ENCODE measurements at places on chromosomes 4 and X.

DNA sequence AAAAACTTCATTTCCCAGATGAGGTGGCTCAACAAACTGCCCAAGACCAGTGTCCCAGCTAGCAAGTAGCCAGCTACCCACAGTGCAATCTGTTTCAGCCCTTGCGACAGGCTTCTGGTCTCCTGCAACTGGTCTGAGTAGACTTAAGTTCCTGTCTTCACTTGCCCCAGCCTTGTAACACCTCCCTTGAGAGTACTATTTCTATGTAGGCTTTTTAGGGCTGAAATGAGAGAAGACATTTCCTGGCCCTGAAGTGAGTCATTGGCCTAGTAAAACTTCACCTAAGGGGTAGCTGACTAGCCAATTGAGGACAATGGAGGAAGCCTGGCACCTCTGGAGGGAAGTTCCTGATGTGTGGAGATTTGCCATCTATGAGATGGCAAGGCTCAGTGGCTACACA, 80.1 kb upstream of the STIM2 start:
- peaks cover 5% of the 10 kb centered on the region for H3K4me1 ChIP-seq
- no peak overlapping the region for H3K27ac ChIP-seq
- no peak overlapping the region for H3K4me3 ChIP-seq
- peaks cover 2% of the 10 kb centered on the region for H3K36me3 ChIP-seq

DNA sequence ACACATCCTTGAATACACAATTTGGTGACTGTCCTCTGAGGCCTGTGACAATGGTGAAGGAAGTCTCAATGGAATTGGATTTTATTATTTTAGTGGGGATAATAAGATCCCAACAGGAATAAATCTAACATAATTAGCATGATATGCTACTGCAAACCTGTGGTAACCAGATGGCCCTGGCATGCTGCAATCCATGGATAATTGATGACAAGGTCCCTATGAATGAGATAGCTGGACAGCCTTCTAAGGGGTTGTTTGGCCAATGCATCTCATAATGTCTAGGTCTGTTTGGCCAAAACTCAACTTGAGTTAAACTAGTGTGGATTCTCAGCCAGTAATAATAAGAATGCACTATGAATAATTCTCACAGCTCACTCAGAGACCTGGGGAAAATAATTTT, 145.3 kb upstream of the GALNTL6 start:
- DNase-seq, result no peak
- H3K36me3 ChIP-seq, result no peaks in the 10 kb centered on the region
- no peaks in the 10 kb centered on the region for H3K4me1 ChIP-seq
- no peak overlapping the region for H3K4me3 ChIP-seq

DNA sequence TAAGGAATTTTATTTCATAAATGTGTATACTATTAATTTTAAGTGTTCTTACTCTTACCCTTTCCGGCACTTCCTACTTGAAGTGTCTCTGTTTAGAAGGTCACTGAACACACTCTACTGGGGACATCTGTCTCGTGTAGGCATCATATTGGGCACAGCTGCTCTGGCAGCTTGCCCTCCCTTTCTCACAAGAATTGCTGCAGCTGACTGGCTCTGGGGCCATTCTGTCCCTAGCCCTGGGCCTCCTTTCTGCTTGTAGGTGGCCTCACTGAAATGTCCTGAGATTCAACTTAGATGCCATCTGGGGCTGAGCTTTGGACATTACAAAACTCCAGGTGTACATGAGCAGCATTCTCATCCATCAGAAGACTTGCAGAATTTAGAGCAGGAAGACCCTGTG, 49.6 kb downstream of the SMAD1 start:
- no peaks in the 10 kb centered on the region for H3K4me1 ChIP-seq
- no peaks in the 10 kb centered on the region for H3K36me3 ChIP-seq
- H3K27ac ChIP-seq, result no peak overlapping the region

DNA sequence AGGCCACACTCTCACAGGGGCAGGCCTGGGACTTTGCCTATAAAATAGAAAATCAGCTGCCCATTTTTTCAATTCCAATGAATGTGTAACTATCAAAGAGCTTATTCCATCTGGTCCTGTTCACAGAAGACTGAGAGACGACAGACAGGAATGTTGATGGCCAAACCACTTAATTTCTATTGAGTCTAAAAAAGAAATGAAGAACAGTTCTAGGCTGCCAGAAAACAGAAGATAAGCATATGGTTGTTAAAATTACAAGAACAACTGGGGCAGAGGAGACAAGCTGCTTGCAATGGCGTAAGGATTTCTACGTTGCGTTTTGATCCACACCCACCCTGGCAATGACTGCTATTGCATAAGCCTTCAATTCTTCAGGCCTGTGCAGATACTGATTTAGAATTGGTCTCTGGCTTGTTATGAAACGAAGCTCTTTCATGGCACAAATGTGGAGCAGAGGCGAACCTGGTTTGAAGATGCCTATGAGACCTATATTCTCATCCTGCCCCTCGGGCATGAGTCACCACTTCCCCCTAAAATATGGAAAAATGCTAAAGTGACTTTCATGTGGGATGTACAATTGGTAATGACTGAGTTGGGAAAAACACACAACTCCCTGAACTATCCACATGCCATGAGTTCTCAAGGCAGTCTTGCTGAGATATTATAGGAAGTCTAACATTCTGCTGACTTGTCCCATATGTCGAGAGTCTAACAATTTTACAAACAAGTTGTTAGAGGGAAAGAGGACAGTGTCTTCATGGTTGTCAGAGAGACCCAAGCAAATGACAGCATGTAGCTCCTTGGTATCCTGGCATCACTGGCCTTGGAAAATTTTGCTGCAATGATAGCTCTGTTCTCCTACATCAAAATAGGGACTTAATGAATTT, 37.9 kb upstream of the SORBS2 start:
- no peak overlapping the region for H3K27ac ChIP-seq
- DNase-seq, result no peak
- no peaks in the 10 kb centered on the region for H3K36me3 ChIP-seq

DNA sequence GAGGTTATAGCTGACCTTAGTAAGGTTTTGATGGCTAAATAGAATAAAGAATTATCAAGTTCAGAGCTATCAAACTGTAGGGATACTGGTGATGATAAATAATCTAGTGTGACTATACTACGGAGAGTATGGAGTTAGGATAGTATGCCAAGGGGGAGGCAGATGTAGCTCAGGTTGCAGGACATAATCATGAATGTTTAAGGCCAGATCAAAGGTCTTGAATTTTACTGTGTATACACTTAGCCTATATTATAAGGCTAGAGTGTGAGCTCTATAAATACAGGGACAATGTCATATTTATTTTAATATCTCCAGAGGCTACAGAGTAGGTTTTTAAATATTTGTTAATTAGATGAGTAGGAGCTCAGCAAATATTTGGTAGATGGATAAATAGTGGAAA, 131.1 kb upstream of the STIM2 start:
- no peak overlapping the region for H3K4me3 ChIP-seq
- H3K4me1 ChIP-seq, result peaks cover 4% of the 10 kb centered on the region
- no peaks in the 10 kb centered on the region for H3K27me3 ChIP-seq

- peaks cover 5% of the 10 kb centered on the region for H3K27me3 ChIP-seq
- no peaks in the 10 kb centered on the region for H3K36me3 ChIP-seq
- H3K27ac ChIP-seq, result no peak overlapping the region
- no peak for DNase-seq
- no peaks in the 10 kb centered on the region for H3K4me1 ChIP-seq
These were observed 121.3 kb downstream of the FHIP1A start for GRCh38 chr4:151530230-151530629.

DNA sequence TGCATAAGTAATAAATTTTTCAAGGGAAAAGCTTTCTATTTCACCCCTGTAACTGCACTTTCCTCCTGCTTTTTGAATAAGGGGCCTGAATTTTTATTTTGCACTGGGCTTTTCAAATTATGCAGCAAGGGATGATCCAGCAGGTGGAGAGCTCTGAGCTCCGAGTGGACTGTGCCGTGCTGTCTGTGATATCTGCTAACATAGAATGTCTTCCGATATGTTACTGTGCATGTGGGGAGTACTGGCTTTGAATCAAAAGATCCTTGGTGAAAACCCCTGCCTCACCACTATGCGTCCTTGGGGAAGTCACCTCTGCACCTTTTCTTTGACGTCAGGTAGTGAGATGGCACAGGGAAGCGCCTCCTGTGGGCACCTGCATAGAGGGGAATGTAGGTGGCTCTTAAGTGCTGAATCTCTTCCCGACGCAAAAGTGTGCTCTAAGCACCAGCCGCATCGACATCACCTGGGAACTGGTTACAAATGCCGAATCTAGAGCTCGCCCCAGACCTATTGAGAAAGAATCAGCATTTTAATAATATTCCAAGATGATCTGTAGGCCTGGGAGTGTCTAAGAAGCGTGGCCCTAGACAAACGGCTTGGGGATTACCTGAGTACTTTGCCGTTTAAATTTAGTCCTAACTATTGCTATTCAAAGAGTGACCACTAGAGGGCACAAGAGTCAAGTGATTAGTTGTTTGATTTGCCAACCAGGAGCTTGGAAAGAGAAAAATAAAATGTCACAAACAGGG, 19.2 kb upstream of the WFS1 start:
- no peaks in the 10 kb centered on the region for H3K4me1 ChIP-seq
- no peaks in the 10 kb centered on the region for H3K36me3 ChIP-seq
- H3K27me3 ChIP-seq, result peaks cover 39% of the 10 kb centered on the region
- H3K27ac ChIP-seq, result no peak overlapping the region

GRCh38 chr4:78237360-78237759, 180.2 kb downstream of the FRAS1 start:
- no peak for DNase-seq
- H3K36me3 ChIP-seq, result no peaks in the 10 kb centered on the region
- peaks cover 4% of the 10 kb centered on the region for H3K27me3 ChIP-seq
- H3K4me1 ChIP-seq, result no peaks in the 10 kb centered on the region

DNA sequence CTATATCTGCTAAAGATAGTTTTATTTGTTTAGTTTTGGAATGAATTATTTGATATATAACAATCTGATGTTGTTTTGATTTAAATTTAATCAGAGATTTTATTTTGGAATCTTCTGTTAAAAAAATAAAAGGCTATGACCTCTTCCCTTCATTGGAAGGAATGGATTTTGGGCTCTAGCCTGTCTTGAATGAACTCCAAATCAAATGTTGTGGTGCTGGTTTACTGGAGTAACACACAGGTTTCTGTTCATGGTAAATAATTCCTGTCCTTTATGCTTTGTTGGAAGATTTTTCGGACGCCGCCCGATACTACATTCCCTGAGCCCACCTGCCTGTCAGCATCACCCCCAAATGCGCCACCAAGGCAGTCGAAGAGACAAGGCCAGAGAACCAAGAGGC, 291.1 kb downstream of the ARHGAP10 start:
- no peaks in the 10 kb centered on the region for H3K27me3 ChIP-seq
- H3K4me1 ChIP-seq, result no peaks in the 10 kb centered on the region
- peaks cover 1% of the 10 kb centered on the region for H3K36me3 ChIP-seq
- H3K27ac ChIP-seq, result no peak overlapping the region

DNA sequence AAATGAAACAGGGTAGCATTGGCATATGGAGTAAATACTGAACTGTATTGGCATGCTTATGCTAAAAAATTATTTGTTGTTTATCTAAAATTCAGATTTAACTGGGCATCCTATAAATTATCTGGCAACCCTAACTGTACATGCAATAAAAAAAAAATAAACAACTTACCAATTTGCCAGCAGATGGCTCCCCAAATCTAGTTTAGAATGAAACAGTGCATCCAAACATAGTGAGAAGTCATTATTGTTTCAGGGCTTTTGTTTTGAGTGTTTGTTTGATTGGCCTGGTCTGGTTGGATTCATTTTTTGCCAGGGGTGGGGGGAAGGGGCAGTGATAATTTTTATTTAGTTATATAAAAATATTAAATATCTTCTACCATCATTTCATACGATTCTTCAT, 12.8 kb upstream of the NSUN7 start:
- no peaks in the 10 kb centered on the region for H3K36me3 ChIP-seq
- no peak overlapping the region for H3K27ac ChIP-seq
- no peak overlapping the region for H3K4me3 ChIP-seq
- H3K4me1 ChIP-seq, result peaks cover 16% of the 10 kb centered on the region
- no peak for DNase-seq

DNA sequence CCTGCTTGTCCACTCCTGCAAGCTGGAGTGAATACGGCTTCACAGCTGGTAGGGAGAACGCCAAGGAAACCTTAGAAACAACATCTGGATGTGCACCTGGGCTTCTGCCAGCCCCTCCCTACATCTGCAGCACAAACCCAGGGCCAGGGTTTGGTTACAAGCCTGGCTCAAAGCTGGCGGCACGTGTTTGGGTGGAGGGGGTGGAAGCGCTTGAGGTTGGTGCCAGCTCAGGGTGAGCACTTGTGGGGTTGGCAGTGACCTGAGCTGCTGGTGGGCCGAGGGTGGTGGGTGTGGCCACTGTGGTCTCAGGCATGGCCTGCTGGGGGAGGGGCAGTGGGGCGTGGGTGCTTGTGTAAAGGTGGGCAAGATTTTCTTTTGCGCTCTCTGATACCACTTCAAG, 15.6 kb downstream of the ELF4 start:
- no peak for DNase-seq
- H3K4me1 ChIP-seq, result peaks cover 35% of the 10 kb centered on the region
- H3K4me3 ChIP-seq, result no peak overlapping the region

Measured in activated naive CD8-positive, alpha-beta T cell treated with anti-CD3 and anti-CD28 coated beads, Interleukin-2, amount 10 ng/mL, durations not matched to agents 7 days and 5 days (primary cell).